ENCODE measurements at places on chromosomes 1 and 21.
A peak's percentile ranks its signal among the peaks of the same experiment; 100 is the strongest.

DNA sequence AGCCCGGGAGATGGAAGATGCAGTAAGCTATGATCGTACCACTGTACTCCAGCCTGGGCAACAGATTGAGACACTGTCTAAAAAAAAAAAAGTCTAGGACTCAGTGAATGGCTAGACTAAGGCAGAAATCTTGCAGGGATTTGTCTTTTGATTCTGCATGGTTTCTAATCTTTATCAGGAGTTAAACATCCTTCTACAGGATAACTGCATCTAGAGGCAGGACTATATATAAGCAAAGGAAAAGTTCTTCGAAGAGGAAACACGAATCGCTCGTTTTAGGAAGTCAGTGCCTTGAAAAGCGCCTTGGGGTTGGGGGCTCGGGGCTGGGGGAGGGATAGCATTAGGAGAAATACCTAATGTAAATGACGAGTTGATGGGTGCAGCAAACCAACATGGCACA is 602 bp upstream of the UFC1 start:
- DNase-seq, result no peak

- DNase-seq, result no peak
These were observed 105.5 kb downstream of the RERE start for GRCh38 chr1:8711873-8712412.

DNA sequence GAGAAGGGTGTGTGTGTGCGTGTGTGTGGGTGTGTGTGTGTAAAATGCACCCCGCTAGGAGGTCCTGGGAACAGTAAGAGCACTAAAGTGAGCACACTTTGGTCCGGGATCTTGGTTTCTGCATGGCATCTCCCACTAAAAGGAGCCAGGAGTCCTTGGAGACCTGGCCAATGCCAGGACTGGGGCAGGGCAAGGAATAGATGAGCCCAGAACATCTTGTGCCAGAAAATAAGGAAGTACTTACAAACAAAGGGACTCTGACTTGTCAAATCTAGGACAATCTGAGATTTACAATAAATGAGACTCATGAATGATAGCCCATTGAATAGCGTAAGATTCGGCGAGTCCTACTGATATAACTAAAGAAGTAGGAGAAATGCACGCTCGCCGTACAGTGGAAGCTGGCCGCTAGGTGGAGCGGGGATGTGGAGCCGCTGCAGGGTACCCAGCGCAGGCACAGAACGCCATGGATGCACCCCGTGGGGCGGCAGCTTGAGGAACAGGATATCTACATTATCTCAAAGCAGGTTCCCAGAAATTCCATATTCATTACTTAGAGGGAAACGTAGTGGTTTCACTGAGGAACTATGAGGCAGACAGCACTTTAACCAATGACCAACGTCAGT is 7.1 kb downstream of the SLC37A1 start:
- DNase-seq, result no peak

DNA sequence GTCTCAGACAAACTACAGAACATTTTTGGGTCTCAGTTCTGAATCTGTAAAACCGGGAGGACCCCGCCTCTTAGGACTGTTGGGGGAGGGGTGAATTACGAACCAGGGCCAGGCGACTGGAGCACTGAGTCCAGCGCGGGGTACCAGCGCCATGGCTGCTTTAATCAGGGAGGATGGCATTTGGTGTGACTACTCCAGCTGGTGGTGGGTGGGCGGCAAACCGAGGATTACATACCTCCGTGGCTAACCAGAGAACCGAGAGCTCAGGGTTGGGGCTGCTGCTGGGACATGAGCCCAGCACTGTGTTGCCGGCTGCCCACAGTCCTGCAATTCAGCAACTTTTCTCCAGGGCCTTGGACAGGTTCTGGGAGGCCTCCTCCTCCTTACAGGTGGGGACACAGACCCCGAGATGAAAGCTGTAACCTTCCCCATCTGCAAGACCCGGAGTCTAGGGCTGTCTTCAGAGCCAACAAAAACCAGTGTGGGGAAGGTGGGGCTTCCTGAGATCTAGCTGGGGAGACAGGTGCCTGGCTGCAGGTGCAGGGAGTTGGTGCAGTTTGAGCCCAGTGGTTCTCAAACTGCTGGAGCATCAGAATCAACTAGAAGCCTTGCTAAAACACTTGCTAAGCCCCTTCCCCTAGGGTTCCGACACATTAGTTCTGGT is 273.5 kb downstream of the FOXD2 start:
- no peak for DNase-seq

DNA sequence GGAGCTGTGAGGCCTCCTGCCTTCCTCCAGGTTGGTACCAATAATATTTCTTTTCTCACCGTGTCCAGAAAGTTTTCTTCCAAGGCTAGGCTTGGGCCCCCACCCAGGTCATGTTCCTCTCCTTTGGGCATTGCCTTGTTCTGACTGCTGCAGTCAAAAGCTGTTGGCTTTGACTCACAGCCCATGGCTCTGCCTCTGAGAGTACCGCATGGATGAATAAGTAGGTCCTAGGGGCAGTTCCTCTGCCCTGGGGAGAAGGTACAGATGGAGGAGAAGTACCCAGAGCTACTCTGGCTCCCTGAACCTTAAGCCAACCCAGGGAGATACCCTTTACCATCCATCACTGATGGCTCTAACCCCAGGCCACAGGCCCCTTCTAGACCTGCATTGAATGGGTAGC is 115.0 kb downstream of the NAV1 start:
- no peak for DNase-seq

- DNase-seq, result peak; percentile 57
These were observed 38.1 kb downstream of the TNFRSF9 start for GRCh38 chr1:7902478-7903085.

GRCh38 chr1:211492511-211493132 is 660 bp upstream of the RD3 start:
- no peak for DNase-seq

DNA sequence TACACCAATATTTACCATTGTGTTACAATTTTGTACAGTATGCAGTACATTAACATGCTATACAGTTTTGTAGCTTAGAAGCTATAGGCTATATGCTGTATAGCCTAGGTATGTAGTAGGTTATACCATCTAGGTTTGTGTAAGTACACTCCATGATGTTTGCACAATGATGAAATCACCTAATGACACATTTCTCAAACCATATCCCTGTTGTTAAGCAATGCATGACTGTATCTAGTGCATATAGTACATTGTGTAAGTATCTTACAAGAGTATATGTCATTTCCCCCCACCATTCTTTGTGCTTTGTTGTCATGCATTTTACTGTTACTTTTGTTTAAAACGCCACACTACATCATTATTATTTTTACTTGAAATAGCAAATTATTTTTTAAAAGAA is 65.7 kb upstream of the RNF11 start:
- no peak for DNase-seq

DNA sequence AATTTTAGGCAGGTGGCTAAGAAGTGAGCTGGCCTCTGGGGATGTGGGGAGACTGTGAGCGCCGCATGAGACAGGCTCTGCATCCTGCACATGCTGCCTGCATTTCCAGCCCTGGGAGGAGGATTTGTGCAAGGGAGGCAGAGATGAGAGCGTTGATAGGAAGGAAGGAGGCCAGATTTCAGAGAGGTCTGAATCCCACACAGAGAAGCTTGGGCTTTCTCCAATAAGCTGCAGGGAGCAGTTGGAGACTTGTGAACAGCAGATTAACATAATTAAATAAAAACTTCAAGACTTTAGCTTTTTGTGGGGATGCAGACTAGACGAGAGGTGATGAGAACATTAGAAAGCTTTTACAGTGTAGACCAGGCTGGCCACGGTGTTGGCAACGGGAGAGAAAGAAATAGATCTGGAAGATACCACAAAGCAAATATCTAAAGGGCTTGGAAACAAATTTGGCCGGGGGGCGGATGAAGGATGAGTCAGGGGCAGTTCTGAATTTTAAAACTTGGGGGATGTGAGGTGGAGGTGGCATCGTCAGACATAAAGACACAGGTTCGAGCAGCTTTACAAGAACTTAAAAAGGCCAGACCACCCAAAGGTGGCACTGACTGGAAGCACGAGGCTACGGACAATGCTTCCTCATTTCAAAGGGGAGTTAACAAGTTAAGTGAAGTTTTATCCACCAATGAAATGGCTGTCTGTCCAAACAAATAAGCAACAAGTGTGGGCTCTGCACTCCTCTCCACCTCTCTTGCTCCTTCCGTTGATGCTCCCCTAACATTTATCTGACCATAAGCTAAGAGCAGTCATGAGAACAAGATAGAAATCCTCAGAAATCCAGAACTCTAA is 57.0 kb downstream of the HIVEP3 start:
- no peak for DNase-seq

- no peak for DNase-seq
These were observed 114.8 kb upstream of the USP24 start for GRCh38 chr1:55329808-55330432.

- no peak for DNase-seq
These were observed 438.5 kb upstream of the PLXNA2 start for GRCh38 chr1:208682664-208683013.

GRCh38 chr21:34707876-34708325 is 39.1 kb downstream of the CLIC6 start:
- DNase-seq, result no peak

DNA sequence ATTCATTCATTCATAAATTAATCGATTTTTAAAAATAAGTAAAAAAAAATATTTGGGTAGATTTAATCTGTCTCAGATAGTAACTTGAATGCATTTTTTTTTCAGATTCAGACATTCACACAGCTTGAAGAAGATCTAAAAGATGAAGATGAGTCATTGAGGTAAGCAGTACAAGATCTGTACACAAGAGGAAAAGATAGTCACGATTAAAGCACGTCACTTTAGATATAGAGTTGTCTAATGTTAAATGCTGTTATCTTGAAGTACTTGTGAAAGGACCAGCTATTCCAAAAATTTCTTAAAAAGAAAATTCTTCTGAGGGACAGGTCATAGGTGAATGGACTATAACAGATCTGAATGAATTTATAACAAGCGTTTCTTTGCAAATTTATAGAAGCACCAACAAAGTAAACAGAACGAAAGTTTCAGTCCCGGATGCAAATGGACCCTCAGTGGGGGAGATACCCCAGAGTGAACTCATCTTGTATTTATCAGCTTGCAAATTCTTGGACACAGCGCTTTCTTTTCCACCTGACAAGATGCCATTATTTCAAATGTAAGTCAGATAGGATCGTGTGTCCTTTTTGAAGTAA is 31.2 kb upstream of the MORC3 start:
- no peak for DNase-seq

GRCh38 chr1:12200208-12200607 is 29.6 kb upstream of the VPS13D start:
- no peak for DNase-seq

DNA sequence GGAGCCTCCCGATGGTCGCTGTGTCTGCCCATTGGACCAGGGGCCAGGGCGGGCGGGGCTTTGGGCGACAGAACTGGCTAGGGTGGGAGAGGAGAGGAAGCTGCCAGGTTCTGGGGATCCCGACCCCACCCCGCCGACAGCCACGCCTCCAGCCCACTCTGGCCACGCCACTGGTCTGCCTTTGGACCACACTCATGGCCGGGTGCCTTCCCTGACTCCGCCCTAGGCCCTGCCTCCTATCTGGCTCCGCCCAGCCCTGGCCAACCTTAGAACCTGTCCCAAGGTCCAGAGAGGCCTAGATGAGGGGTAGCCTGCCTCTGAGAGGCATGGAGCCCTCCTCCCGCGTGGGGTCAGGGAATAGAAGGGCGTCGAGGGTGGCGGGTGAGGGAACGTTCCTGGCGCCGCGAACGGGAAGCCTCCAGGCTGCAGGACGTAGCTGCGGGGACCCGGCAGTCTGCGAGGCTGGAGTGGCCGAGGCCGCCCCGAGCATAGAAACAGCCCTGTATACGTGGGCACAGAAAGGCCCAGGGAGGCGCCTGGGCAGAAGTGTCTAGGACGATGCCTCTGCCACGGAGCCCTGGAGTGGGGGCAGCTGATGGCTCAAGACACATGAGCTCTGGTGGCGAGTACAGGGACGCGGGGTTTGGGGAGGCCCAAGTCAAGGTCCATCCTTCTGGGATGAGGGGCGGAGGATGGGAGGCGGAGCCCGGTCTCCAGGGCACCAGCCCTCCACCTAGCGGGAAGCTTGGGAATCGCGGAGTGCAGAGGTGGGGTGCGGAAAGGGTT is 11.5 kb upstream of the COL16A1 start:
- DNase-seq, result peak; percentile 12

DNA sequence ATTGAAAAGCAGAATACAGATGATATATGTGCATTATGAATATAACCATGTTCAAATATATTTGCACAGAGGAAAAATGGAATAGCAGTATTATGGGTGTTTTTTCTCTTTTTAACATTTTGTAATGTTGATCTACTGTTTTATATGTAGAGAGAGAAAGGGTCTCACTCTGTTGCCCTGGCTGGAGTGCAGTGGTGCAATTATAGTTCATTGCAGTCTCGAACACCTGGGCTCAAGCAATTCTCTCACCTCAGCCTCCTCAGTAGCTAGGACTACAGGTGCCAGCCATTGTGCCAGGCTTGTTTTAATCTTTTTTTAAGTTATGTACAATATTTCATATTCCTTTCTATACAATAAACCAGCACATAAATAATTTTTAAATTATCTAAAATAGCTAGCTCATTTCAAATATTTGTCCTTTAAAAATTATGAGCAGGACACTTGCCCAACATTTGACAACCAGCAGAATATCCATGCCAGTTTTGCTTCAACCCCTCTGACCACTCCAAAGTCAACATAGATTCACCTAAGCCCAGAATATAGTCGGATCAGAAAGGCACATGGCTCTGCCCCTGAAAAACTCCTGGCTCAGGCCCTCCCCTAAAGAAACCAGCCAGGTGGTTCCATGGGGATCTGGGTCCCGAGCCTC is 29.8 kb downstream of the ZNF281 start:
- DNase-seq, result no peak

DNA sequence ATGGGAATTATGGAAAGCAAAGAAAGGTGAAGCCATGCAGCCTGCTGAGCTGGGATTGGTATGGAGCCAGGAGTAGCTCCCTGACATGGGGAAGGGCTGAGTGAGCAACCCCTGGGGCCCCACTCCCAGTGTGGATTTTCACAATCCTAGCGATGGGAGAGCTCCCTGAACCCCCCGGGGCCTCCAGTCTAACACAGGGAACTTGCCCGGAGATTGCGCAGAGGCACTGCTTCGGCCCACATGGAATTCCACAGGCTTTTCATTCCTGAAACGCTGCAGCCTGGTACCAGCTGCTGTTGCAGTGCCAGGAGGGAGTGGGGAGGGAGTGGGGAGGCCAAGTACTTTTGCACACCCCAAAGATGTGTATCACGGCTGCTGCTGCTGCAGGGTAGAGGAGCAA is 110.4 kb upstream of the C21orf91 start:
- no peak for DNase-seq

- no peak for DNase-seq
These were observed 125.3 kb downstream of the RPS6KC1 start for GRCh38 chr1:213176341-213176740.

DNA sequence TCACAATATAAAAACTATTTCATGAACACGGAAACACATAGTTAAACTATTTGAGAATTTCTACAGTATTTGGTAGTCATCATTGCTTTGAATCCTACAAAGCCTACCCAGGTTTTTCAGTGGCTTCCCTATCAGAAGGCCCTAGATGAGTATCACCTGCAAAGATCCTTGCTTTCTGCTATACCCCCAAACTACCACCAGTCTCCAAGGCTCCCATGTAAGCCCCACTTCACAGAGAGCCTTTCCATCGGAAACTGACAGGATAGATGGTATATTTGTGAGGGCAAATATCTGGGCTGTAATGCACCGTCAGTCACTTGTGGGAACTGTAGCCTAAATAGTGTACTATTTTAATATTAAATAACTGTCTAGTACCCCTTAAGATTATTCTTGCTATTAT is 674.3 kb downstream of the BRINP3 start:
- no peak for DNase-seq
